ENCODE measurements at places on chromosomes 1 and 21.
A peak's percentile ranks its signal among the peaks of the same experiment; 100 is the strongest.

DNA sequence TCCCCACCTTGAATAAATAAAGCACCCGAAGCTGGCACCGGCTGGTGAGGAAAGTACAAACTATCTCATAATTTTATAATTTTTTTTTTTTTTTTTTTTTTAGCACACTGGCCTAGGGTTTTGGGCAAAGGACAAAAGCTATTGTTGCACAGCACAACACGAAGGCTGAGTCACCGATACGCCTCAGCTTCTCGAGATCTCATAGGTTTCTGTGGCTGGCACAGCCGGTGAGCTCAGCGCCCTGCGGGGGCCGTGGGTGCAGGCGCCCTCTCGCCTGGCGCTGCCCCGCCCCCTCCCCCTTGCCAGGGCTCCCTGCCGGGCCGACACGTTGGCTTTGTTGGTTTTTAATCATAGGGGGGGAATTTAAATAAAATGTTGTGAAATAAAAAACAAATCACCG, 17.2 kb downstream of the CASZ1 start:
- DNase-seq = no peak

DNA sequence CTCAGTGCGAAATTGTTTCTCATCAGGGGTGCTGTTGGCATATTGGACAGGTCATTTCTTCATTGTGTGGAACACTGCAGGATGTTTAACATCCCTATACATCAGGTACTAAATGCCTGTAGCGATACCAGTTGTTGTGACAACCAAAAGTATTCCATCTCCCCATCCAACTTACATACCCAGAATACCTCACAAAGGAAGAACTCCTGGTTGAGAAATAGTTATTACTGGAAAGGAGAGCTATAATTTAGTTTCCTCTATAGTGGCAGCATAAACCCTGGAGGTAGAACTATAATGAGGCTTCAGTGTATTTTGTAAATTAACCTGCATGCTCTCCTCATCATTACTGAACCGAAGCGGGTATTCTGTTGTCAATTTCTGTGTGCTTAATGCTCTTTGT, 45.1 kb downstream of the IVNS1ABP start:
- DNase-seq = no peak

DNA sequence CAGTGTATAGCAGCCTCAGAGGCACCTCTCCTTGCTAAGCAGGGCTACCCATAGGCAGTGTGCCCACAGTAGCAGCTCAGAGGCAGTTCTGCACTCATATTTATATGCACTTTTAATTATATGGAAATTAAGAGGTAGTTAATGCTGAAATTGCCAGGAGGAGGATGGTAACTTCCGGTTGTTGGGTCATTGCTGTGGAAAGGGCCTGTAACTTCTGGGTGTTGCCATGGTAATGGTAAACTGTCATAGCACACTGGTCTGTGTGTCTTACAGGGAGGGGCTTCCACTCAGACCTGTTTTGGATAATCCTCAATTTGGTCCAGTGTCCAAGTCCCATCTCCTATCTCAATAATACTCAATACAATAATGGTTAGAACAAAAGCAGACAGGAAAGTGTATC, 7.6 kb downstream of the CFH start:
- no peak for DNase-seq

DNA sequence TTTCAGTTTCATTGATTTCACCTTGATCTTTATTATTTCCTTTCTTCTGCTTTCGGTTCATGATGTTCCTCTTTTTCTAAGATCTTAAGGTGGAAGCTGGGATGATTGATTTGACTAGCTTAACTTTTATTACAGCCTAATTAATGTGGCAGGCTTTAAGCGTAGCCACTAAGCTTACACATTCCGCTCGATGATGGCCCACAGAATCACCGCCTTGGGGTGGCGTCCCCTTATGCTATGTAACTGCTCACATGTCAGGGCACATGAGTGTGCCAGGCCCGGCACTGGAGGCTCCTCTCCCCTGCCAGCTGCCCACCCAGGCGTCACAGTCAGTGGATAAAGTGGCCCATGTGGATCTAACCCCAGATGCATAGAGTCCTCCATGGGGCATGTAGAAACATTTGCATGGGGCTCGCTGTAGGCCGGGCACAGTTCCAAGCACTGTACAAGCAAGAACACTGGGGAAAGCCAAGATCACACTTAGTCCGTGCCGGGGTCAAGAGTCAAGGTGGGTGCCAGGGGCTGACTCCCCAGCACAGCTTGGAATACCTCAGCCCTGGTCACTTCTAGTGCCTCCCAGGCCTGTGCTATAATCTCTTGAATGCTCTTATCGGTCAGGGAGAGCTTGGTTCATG, 41.7 kb downstream of the PKNOX1 start:
- no peak for DNase-seq

GRCh38 chr1:238621405-238621804, 730.7 kb upstream of the ZP4 start:
- DNase-seq = no peak

GRCh38 chr1:231099996-231100767, 60.1 kb upstream of the FAM89A start:
- no peak for DNase-seq

DNA sequence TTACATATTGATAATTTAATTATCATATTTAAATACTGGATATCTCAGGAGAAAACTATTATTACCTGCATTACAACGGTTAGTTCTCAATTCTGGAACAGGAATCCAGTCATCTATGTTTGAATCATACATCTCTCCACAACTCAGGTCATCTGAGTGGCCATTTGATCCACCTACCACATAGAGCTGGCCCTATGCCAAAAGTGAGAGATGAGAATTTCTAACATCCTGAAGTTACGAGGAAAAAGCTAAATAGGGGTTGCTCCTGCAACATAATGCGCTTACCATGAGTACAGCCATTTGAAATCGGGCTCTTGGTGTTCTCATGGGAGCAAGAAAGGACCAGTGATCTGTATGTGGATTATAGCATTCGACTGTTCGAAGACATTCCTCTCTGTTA, 16.9 kb downstream of the IVNS1ABP start:
- DNase-seq = no peak

DNA sequence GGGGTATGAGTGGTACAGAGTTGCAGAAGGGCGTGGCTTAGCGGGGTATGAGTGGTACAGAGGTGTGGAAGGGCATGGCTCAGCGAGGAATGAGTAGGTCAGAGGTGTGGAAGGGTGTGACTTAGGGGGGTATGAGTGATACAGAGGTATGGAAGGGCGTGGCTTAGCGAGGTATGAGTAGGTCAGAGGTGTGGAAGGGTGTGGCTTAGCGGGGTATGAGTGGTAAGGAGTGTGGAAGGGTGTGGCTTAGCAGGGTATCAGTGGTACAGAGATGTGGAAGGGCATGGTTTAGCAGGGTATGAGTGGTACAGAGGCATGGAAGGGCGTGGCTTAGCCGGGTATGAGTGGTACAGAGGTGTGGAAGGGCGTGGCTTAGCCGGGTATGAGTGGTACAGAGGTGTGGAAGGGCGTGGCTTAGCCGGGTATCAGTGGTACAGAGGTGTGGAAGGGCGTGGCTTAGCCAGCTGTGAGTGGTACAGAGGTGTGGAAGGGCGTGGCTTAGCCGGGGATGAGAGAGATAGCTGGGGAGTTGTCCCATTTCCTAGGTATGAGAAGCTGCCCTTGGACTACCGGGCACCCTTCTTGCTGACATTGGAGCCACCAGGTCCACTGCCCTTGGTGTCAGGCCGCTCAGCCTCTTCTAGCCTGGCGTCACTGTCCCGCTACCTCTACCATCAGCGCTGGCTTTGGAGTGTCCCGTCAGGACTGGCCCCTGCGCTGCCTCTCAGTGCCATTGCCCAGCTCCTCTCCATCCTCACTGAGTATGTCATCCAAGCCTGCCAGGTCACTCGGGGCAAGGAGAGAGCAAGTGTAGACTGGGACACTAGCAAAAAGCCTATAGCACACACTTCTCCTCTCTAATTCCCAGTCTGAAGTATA, 29.8 kb downstream of the HYI start:
- DNase-seq = no peak

GRCh38 chr1:151475175-151475574, 15.9 kb upstream of the POGZ start:
- no peak for DNase-seq

DNA sequence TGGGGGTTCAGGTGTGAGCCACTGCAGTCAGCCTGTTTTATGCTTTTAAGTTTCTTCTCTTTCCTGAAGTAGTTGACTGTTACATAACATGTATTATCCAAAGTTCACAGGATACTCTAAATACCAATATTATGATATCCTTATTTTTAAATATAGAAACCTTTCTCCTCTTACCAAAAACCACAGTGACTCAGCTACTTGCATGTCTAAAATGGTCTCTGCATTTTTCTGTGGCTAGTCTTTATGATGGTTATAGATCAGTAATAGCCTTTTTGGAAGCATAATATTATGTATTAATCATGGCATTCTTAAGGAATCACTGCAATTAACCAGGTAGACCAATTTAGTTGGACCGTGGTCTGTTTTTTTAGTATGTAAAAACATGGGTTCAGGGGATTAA, 210.8 kb upstream of the CACYBP start:
- no peak for DNase-seq

DNA sequence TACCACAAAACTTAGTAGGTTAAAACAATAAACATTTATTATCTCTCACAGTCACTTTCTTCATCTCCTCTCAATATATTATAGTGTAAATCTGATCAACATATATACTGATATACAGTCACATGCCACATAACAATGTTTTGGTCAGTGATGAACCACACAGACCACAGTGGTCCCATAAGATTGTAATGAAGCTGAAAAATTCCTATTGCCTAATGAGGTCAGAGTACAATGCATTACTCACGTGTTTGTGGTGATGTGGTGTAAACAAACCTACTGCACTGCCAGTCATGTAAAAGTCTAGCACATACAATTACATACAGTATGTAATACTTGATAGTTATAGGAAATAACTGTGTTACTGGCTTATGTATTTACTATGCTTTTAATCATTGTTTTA, 30.1 kb downstream of the OLFML3 start:
- DNase-seq = no peak

- no peak for DNase-seq
These were observed 75.4 kb downstream of the CENPF start for GRCh38 chr1:214678386-214678785.

GRCh38 chr1:23555270-23555985, 3.9 kb downstream of the ID3 start:
- no peak for DNase-seq

GRCh38 chr1:221839321-221839720, 97.4 kb upstream of the DUSP10 start:
- DNase-seq = no peak

GRCh38 chr1:57796616-57797015, 372.8 kb upstream of the DAB1 start:
- no peak for DNase-seq

- DNase-seq = no peak
These were observed 9.8 kb upstream of the FNBP1L start for GRCh38 chr1:93437976-93438605.

- no peak for DNase-seq
These were observed 10.4 kb upstream of the PEF1 start for GRCh38 chr1:31655104-31655503.

GRCh38 chr1:16348414-16349182, 3.7 kb downstream of the FBXO42 start:
- DNase-seq = no peak

- no peak for DNase-seq
These were observed 6.0 kb upstream of the TNFRSF25 start for GRCh38 chr1:6471970-6472368.

GRCh38 chr21:22763442-22763841, 1765.2 kb downstream of the NCAM2 start:
- DNase-seq = no peak

- no peak for DNase-seq
These were observed 8.5 kb downstream of the CHD5 start for GRCh38 chr1:6171548-6172124.

GRCh38 chr1:162196387-162196786, 126.9 kb downstream of the NOS1AP start:
- DNase-seq = no peak

GRCh38 chr21:43728154-43728466, 9.2 kb downstream of the PDXK start:
- DNase-seq = no peak

GRCh38 chr1:214066936-214067335, 79.2 kb downstream of the PROX1 start:
- no peak for DNase-seq

GRCh38 chr1:9275567-9276034, 17.1 kb upstream of the SPSB1 start:
- DNase-seq = peak; percentile 74

GRCh38 chr1:154607106-154607608, 829 bp downstream of the ADAR start:
- DNase-seq = no peak

DNA sequence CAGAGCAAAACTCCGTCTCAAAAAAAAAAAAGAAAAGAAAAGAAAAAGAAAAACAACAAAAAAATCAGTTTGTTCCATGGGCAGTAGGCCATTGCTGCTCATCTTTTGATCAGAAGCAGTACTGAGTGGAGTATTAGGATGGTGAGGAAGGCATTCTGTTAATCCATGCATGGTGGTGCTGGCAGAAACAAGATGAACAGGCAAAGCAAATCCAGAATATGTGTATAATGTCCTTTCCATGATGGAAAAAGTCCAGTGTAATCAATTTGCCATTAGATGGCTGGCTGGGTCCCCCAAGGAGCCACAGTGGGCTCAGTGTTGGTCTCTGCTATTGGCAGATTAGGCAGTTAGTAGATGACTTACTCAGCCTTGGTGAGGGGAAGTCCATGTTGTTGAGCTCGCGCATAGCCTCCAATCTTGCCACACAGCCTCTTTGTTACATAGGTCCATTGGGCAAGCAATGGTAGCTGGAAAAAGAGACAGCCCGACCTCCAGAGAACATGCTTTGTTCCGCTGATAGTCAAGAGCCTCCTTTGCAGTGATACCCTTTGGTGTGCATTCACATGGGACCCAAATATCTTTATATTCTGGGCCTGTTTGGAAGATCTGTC, 23.3 kb downstream of the H3-3A start:
- DNase-seq = no peak

DNA sequence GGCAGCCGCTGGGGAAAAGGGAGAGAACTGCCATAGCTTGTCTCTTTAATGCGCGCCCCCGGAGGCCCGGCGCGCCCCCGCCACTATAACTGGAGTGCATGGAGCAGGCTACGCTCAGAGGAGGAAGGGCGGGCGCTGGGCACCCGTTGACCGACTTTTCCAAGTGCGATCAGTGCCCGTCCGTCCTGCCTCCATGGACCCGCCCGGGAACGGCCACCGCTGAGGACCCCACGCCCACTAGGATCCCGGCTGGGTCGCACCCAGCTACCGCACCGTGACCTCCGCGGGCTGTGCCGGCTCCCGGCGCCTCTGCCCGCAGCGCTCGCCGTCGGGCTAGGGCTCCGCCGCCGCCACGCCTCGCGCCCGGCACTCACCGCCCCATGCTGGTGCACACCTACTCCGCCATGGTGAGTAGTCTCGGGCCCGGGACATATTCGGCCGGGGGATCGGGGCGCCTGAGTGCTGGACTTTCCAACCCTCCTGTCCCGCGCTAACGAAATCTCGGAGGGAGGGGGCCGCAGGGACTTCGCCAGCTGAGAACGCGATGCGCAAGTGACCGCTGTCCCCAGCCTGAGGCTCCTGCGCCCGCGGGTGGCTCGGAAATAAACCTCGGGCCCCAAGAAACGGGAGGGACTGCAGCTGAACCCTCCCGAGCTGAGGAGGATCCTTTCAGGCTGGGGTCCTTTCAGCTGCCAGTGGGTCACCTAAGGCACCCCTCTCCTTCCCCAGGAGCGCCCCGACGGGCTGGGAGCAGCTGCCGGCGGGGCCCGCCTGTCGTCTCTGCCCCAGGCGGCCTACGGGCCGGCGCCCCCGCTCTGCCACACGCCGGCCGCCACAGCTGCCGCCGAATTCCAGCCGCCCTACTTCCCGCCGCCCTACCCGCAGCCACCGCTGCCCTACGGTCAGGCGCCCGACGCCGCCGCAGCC, at the start of gene TFAP2E:
Gene TFAP2E, plus strand, starts transcription at position 117 of the 927 bp plus-strand sequence. Its CDS starts 264 bp downstream, at position 381.
- no peak for DNase-seq

GRCh38 chr21:45013260-45013841, 61.0 kb upstream of the ADARB1 start:
- no peak for DNase-seq
